ENCODE measurements at places on chromosomes 11 and 22. TPM values are rescaled to one million over a fixed set of nuclear protein-coding genes. Genes with fewer than 3 reads are reported as not detected.

C11orf86 gene
- polyA plus RNA-seq, result not detected

OR8H3 gene
- not detected for polyA plus RNA-seq

TCN2 gene
- 9.1 TPM for polyA plus RNA-seq

ZC3H7B gene
- 55.3 TPM for polyA plus RNA-seq

NOX4 gene
- 5.1 TPM for polyA plus RNA-seq

RFPL2 gene
- not detected for polyA plus RNA-seq

CRACR2B gene
- polyA plus RNA-seq, result 0.26 TPM

IFITM1 gene
- polyA plus RNA-seq, result 62.1 TPM

TREH gene
- not detected for polyA plus RNA-seq

CDC45 gene
- polyA plus RNA-seq, result 8.3 TPM

OR10A2 gene
- not detected for polyA plus RNA-seq

HSCB gene
- polyA plus RNA-seq, result 24.5 TPM

TIMP3 gene
- polyA plus RNA-seq, result 484 TPM

OOSP1 gene
- not detected for polyA plus RNA-seq

APOL6 gene
- polyA plus RNA-seq, result 15.0 TPM

GRCh38 chr11:31442086-31442485 lies 67.3 kb downstream of the IMMP1L start:
- no peak for DNase-seq

DNA sequence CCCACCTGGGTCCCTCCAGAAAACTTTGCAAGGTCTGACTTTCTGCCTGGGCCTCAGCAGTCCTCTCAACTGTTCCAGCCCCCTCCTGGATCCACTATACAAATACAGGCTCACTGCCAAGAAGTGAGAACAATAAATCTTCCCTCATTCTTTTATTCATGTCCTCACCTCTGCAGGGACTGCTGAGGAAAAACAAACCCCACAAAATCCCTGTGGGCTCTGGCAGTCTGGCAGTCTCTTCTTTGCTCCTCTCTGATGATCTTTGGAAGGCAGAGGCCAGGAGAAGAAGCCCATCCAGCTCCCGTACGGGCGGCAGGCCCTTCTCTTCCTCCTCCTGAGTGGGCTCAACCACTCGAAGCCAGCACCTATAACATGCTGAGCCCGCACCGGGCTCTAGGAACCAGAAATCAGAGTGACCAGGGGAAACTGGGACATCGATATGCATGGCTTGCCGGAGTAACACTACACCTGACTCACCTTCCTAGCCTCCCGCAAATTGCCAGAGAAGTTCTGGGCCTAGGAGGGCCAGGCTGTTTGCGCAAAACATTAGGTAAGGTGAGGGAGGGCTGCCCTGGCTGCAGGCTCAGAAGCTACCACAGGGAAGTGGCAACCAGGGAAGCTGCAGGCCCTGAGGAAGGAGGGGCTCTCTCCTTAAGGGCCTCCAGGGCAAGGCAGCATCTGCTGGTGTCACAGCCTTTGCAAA lies 24.2 kb downstream of the TMPRSS5 start:
- no peak for DNase-seq

- DNase-seq, result no peak
Measured at GRCh38 chr11:82890936-82891335, 9.3 kb downstream of the PRCP start.

DNA sequence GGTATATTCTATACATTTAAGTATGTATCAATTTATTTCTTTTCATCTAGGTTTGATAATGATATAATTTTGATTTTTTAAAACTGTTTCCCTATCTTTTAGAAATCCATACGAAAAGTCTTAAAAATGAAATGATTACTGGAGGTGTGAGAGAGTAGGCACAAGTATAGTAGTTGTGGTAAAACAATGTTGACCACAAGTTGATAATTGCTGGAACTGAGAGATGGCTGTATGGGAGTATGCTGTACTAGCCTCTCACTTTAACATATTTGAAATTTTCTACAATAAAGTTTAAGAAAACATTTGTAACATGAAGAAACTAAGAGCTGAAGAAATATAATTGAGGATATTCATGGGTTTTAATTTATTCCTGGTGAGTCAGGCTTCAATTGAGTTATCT lies 30.0 kb downstream of the FSHB start:
- no peak for DNase-seq

DNA sequence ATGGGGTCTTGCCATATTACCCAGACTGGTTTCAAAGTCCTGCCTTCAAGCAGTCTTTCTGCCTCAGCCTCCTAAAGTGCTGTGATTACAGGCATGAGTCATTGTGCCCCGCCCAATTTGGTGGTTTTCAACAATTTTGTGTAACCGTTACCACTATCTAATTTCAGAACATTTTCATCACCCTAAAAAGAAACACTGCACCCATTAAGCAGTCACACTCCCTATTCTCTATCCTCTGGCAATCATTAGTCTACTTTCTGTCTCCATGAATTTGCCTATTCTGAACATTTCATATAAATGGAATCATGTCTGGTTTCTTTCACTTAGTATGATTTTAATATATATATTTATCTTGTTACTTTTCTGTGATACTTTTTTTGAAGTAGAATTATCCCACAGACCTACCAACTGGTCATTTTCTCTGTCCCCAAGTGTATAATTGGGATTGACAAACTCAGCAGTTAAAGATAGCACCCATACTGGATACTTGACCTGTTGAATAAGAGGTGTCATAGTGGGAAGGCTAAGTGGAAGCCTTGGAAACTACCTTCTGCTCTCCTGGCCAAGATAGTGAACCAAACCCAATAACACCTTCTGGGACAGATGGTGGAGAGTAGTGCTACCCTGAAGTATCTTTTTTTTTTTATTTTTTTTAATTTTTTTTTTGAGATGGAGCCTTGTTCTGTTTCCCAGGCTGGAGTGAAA lies 64.8 kb downstream of the STIM1 start:
- DNase-seq, result no peak

GRCh38 chr11:105193260-105193659 lies 53.7 kb upstream of the CARD18 start:
- DNase-seq, result no peak

DNA sequence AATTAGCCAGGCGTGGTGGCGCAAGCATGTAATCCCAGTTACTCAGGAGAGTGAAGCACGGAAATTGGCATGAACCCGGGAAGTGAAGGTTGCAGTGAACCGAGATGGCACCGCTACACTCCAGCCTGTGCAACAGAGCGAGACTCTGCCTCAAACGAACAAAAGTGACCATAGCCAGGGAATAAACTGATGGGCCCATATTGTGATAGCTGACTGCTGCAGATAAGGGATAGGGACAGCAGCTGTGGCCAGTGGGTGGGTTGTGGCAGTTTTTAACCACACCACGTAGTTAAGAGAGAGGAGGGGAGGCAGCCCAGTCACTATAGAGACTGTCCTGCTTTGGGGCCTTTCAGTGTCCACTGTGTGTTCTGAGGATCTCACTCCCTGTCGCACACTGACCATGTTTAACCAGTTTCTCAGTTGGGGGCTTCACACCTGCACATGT lies 58.9 kb downstream of the PISD start:
- no peak for DNase-seq

GRCh38 chr11:72451831-72452376 lies 17.6 kb upstream of the CLPB start:
- no peak for DNase-seq

- DNase-seq, result no peak
Measured at GRCh38 chr11:123382555-123383074, 47.5 kb upstream of the GRAMD1B start.

DNA sequence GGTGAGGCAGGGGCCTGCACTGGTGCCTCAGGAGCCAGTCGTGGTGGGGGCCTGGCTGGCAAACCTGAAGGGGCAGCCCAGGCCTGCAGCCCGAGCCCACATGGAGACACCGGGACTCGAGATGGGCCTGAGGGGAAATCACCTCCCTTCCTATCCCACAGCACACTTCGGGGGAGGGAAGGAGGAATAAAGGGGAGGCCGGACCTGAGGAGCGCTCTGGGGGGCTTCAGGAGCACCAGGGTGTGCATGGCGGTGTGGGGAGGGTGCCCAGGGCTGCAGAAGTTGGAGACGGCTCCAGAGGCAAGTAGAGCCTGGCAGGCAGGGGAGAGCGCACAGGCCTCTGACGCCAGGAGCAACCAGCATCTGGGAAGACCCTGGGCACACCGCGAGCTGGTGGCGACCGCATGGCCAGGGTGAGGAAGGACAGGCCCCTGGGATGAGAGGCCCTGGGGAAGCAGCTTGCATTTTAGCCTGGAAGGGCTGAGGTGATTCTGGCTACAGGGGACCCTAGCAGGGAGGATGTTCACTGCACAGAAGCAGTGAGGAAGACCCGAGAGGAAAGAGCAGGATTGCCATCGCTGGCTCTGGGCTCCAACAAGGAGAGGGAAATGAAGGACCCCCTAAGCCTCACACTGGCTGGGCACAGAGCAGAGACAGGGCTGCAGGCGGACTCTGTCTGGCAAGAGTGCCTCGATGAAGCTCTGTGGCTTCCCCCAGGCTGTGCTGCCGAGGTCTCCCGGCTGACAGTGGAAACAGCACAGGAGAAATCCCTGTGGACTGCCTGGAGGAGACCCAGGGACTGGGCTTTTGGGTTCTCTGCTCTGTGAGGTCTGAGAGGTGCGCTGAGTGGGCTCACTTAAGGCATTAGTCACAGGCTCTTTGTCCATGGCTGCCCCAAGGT lies 457.7 kb downstream of the BRD1 start:
- DNase-seq, result no peak

DNA sequence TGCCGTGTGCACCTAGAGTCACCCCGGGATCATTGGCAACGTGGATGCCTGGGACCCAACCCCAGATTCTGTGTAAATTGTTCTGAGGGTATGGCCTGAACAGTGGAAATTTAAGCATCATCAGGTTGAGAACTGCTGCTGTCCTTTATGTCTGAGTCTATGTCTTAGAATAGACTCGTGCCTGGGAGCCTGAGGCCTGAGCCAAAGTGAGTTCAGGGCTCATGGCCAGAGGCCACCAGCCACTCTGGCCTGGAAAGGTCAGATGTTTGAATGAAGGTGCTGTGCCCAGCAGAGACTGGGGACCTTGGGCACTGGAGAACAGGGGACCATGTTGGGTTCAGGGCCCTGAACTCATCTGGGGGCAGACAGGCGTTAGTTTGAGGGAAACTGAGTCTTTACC lies 91.1 kb downstream of the MYO18B start:
- no peak for DNase-seq

DNA sequence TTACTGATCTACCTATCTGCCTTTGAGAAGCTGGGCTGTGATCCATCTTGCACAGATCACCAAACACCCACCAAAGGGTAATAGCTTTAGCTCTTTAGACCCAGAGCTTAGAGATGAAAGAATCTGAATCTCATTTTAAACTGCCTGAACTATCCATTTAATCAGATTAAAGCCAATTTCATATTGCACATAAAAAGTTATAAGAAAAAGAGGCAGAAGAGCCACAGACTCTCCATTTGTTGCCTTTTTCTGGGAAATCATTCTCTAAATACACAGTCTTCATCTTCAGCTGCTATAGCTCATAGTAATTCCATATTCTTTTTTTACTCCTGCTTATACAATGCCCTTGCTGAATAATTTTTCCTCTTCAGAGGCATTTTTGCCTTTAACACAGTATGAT lies 271.2 kb downstream of the DLG2 start:
- DNase-seq, result no peak

DNA sequence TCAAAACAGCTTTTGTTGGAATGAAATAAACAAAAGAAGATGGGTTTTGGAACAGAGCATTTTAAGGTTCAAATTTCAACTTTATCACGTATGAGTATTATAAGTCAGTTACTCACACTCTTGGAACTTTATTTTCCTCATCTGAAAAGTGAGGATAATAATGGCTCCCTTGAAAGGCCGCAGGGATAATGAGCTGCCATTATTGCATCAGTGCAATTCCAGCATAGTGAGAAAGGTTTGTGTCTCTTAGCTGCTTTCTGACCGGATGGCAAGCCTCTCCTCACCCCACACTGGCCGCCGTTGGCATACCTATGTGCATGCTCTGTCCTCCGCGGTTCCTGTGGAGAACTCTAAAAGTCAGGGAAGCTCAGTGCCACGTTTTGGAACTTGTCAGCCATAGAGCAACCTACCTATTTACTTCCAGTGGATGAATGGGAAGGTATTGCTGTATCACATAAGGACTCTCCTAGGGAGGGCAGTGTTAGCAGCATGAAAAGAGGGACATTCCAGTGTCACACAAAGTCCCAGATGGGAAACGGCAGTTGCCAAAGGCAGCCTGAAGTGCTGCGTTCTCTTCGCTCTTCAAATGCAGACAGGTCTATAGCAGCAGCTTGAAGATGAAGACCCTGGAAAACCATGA lies 368.9 kb downstream of the NTM start:
- DNase-seq, result no peak

- no peak for DNase-seq
Measured at GRCh38 chr11:47247502-47247901, 1.1 kb downstream of the ACP2 start.

DNA sequence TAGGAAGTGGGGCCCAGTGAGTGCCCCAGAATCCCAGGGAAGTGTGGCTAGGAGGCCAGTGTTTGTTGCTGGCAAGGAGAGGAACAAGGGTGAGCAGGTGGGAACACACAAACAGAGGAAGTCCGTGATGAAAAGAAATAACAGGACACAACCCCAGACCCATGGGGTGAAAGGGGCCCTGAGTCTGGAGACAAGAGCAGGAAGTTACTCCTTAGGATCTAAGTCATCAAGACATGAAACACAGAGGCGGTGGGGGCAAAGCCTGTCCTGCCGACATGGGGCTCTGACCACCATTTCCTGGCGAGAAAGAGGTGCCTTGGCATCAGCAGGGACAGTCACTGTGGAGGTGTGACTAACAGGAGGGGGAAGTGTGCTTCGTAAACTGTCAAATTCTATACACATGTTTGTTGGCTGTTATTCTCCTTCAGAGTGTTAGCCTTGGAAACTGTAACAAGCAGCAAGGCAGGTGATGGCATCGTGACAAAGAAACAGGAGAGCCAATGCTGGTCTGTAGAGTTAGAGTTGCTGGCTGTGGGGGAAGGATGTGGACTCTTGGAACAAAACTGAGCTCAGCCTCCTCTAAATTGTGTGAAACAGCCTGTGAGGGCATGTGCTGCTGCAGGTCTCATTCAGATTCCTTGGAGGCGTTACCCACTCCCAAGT lies 21.7 kb downstream of the CHST1 start:
- no peak for DNase-seq

DNA sequence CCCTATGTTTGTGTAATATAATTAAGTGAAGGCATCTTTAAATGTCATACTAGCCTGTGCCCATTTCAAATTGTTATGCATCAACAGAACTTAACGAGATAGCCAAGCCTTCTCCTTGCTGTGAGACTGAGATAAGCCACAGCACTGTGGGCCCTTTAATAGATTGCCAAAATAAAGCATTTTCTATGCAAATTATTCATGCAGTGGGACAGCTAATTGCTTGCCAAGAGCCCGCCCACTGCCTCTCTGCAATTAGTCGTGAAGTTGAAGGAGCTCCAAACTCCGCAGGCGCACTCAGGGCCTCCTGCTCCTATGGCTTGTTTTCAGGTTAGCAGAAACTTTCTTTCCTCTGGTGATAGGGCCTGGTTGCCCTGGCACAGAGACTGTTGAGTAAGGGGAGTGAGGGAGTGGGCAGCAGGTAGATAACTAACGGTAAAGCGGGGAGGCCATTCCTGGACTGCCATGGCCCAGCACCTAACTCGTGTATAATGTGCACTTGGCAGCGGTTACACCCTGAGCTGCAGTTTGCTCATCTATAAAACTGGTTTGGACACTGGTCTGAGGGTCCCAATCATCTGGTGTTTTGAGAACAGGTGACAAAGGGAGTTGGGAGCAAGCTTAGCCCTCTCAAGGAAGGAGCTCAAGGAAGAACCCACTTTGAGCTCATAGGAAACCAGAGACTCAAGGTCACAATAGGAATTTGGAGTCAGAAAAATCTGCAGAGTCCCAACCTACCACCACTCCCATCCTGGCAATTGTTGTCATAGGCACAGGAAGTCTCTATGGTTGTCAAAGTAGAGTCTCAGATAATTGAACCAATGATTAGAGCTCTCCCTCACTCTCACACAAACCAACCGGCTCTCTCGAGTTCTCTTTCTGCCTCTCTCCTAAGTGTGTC lies 33.9 kb upstream of the RIC3 start:
- DNase-seq, result no peak
